Pancreas (tissue), 10 donors: ENCODE measurements at places on chromosomes 4 and X.

GRCh38 chrX:9902656-9903055 lies 64.5 kb upstream of the CLDN34 start:
- H3K4me1 ChIP-seq: no peaks in the 10 kb centered on the region
- H3K27me3 ChIP-seq: no peaks in the 10 kb centered on the region
- H3K4me3 ChIP-seq: no peak overlapping the region
- no peak overlapping the region for H3K27ac ChIP-seq
- no peaks in the 10 kb centered on the region for H3K36me3 ChIP-seq

- H3K4me1 ChIP-seq: no peaks in the 10 kb centered on the region
- H3K27me3 ChIP-seq: no peaks in the 10 kb centered on the region
- no peak overlapping the region for H3K4me3 ChIP-seq
- DNase-seq: no peak
- H3K27ac ChIP-seq: no peak overlapping the region
- no peaks in the 10 kb centered on the region for H3K36me3 ChIP-seq
These were observed 646.7 kb downstream of the BCOR start for GRCh38 chrX:39451046-39451445.

GRCh38 chr4:183840311-183840710 lies 64.8 kb upstream of the STOX2 start:
- peak; percentile 78 for DNase-seq
- H3K27me3 ChIP-seq: no peaks in the 10 kb centered on the region
- no peaks in the 10 kb centered on the region for H3K36me3 ChIP-seq
- no peak overlapping the region for H3K27ac ChIP-seq
- H3K4me1 ChIP-seq: no peaks in the 10 kb centered on the region

GRCh38 chrX:4825550-4825949 lies 1112.1 kb upstream of the PRKX start:
- H3K4me1 ChIP-seq: peaks cover 1% of the 10 kb centered on the region
- no peak overlapping the region for H3K4me3 ChIP-seq
- no peak for DNase-seq
- no peak overlapping the region for H3K27ac ChIP-seq
- no peaks in the 10 kb centered on the region for H3K27me3 ChIP-seq

DNA sequence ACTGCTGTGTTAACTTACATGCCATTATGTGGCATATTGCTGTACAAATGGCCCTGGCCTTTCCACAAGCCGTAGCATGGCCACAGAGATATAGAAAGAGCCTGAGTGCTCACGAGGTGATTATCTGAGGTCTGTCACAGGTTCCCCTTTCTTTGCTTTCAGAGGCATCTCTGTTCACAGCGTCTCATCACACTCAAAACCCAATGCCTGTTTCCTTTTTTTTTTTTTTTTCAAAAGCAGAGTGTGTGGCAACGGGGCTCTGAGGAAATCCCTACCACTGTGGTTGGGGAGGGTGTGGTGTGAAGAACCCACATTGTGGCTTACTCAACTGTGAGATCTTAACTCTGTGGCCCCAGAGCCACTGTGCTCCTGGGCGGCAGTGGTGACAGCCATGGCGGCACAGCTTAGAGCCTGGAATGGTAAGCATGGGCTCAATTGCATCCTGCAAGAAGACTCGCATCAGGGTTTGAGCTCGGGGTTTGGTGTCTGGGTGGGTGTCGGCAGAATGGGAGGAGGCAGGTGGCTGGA lies 30.8 kb downstream of the RTL5 start:
- H3K27me3 ChIP-seq: peaks cover 14% of the 10 kb centered on the region
- H3K36me3 ChIP-seq: no peaks in the 10 kb centered on the region
- H3K4me1 ChIP-seq: no peaks in the 10 kb centered on the region
- DNase-seq: peak; percentile 40

DNA sequence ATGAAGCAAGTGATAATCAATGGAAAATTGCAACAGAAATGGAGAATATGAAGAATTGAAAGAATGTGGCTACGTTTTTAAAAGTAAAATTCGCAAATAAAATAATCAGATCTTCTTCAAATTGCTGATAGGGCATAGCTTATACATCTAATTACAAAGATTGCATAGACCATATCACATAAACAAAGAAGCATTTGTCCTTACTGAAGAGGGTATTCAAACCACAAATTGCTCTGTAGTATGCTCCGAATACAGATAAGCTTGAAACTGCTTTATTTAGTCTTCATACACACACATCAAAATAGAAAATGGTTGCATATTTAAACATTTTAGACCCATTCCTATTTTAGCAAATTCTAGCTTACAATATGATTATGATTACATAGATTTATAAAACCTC lies 206.7 kb upstream of the SLIT2 start:
- no peak for DNase-seq
- H3K27ac ChIP-seq: no peak overlapping the region
- no peak overlapping the region for H3K4me3 ChIP-seq
- no peaks in the 10 kb centered on the region for H3K27me3 ChIP-seq
- H3K4me1 ChIP-seq: no peaks in the 10 kb centered on the region
- H3K36me3 ChIP-seq: no peaks in the 10 kb centered on the region

DNA sequence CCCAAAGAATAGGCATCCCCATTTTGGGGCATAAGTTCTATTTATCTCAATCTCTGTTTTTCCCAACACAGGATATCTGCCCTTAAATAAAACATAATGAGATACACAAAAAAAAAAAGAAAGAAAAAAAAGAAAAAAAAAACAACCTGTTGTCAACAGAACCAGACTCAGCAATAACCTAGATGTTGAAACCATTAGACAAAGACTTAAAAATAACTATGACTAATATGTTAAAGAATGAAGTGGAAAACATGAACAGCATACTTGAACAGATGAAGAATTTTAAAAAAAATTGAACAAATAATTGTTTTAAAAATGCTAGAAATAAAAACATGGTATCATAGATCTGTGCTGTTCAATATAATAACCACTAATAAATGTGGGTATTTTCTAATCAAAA lies 93.4 kb upstream of the RXFP1 start:
- no peak overlapping the region for H3K4me3 ChIP-seq
- no peaks in the 10 kb centered on the region for H3K27me3 ChIP-seq
- DNase-seq: no peak
- H3K4me1 ChIP-seq: no peaks in the 10 kb centered on the region

DNA sequence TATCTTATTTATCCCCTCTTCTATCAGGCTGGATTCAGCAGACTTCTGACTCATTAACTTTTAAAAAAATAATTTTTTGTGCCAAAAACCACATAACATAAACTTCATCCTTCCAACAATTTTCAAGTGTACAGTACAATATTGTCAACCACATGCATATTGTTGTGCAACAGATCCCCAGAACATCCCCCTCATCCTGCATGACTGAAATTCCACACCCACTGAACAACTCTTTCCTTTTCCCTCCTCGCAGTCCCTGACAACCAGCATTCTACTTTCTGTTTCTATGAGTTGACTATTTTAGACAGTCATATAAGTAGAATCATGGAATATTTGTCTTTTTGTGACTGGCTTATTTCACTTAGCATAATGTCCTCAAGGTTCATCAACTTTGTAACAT lies 2.2 kb upstream of the MID2 start:
- no peaks in the 10 kb centered on the region for H3K4me1 ChIP-seq
- no peaks in the 10 kb centered on the region for H3K27me3 ChIP-seq
- H3K4me3 ChIP-seq: no peak overlapping the region
- no peak overlapping the region for H3K27ac ChIP-seq

- no peaks in the 10 kb centered on the region for H3K4me1 ChIP-seq
- no peak overlapping the region for H3K4me3 ChIP-seq
- DNase-seq: no peak
- H3K27ac ChIP-seq: no peak overlapping the region
- no peaks in the 10 kb centered on the region for H3K36me3 ChIP-seq
These were observed 434.8 kb upstream of the IGFBP7 start for GRCh38 chr4:57544811-57545654.

DNA sequence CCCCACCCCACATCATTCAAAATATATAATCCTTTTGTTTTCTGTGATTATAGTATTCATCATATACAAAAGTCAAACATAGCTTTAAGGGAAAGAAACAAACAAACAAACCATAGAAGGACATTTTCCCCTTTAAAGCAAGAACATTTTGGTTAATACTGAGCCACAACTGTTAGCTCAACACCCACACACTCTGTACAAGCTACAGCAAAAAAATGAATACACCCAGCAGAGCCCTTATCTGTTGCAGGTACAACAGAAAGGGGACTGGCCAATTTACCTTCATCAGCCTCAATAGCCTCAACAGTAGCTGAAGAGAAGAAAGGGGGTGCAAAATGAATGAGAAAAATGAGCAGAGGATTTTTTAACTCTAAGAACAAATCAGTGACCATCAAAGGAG lies 318.4 kb downstream of the PPP3CA start:
- DNase-seq: no peak
- H3K4me1 ChIP-seq: no peaks in the 10 kb centered on the region

GRCh38 chr4:147548256-147548655 lies 67.4 kb downstream of the EDNRA start:
- H3K4me1 ChIP-seq: no peaks in the 10 kb centered on the region
- no peaks in the 10 kb centered on the region for H3K27me3 ChIP-seq
- no peak overlapping the region for H3K27ac ChIP-seq
- no peak for DNase-seq

- no peak for DNase-seq
- no peaks in the 10 kb centered on the region for H3K36me3 ChIP-seq
- no peaks in the 10 kb centered on the region for H3K4me1 ChIP-seq
- H3K27ac ChIP-seq: no peak overlapping the region
- H3K27me3 ChIP-seq: peaks cover 4% of the 10 kb centered on the region
These were observed 12.6 kb upstream of the IL13RA2 start for GRCh38 chrX:115029869-115030570.

DNA sequence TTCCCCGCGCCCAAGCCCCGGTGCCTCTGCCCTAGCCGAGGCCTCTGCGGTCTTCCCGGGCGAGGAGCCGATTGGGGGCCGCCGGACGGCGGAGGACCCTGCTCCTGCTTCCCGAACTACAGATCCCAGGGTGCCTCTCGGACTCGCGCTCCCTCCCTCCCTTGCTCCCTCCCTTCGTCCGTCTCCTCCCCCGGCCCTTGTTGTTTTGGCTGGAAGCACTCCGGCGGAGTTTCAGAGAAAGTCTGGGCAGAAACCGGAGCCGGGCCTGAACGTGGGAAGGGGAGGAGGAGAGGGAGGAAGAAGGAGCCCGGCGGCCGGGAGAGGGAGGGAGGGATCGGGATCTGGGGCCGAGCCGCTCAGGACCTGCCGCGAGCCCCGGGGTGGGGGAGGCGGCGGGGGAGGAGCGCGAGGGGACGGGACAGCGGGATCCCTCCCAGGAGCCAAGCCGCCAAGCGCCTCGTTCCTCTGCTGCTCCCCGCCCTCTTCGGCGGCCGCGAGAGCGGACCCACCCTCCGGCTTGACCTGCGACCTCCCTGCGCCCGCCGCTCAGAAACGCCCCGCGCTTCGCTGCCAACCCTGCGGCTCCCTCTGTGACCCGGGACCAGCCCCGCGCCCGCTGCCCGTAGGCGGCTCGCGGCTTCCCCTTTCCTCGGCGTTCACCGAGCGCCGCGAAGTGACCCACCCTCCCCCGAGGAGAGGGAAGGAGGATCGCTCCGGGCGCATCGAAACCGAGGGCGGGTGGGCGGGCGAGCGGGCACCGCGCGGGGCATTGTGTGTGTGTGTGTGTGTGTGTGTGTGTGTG lies 496 bp upstream of the GAB1 start:
- DNase-seq: peak; percentile 83
- no peaks in the 10 kb centered on the region for H3K36me3 ChIP-seq

GRCh38 chr4:57172065-57172464 lies 61.9 kb upstream of the IGFBP7 start:
- no peaks in the 10 kb centered on the region for H3K4me1 ChIP-seq
- H3K36me3 ChIP-seq: no peaks in the 10 kb centered on the region
- H3K27me3 ChIP-seq: no peaks in the 10 kb centered on the region
- DNase-seq: no peak
- H3K4me3 ChIP-seq: no peak overlapping the region
